Thyroid gland (tissue), 4 donors: ENCODE measurements at places on chromosomes 13 and 19.

DNA sequence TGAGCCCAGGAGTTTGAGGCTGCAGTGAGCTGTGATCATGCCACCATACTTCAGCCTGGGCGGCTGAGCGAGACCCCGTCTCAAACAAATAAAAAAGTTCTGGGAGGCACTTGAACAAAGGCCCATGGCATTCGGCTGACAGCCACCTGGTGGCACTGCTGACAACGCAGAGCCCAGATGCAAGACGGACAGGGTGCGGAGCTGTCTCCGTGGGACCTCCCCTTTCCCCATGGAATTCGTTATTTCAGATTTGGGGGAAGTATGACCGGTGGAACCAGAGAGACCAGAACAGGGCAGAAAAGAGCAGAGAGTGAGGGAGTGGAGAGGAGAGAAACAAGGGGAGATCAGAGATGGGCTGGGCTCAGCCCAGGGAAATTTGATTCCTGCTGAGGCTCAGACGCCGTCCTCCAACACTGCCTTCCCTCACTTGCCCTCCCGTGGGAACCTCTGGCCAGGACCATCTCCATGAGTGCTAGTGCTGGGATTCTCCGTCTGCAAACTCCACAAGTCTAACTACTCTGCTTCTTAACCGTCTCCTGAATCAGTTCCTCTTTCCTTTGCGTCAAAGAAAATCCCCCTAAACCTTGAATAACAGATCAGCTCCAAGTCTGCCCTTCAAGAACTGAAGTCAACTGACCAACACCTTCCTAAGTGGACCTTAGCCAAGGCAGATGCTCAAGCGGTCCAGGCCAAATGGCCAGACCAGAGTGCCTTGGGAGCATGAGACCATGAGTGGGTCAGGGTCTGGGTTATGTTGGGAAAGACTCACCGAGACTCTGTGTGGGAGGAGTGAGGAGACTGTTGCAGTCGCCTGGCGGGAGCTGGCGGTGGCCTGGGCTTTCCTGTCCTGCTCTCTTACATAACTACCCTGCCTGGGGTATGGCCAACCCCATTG, 11.9 kb upstream of the ATF5 start:
- DNase-seq, result no peak
- H3K4me1 ChIP-seq, result peaks cover 8% of the 10 kb centered on the region
- H3K4me3 ChIP-seq, result no peak overlapping the region

GRCh38 chr19:45752639-45753038, 16.4 kb downstream of the SIX5 start:
- no peak for DNase-seq
- H3K4me3 ChIP-seq, result no peak overlapping the region

DNA sequence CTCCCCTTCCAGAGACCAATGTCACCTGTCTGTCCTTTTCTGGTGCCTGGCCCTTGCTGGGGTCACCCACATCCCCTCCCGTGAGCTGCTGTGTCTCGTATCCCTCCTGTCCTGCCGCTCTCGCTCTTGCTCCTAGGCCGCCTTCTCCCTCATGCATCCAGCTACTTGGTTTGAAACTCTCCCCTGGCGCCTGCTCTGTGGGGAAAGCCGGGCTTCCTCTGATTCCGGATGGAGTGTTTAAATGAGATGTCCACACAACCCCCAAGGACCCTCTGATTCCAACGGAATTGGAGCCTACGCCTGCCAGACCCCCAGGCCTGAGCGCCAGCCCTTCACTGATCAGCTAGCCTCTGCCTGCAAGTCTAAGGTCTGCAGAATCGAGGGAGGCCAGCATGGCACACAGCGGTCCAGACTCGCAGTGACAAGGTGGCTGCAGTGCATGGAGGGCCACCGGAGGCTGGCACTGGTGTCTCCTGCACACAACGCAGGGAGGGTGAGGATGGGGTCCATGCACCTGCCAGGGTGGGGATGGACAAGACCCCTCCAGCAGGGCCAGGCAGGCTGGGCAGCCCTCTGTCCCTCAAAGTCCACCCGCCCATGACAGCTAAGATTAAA, 47.2 kb downstream of the RFX2 start:
- peaks cover 26% of the 10 kb centered on the region for H3K4me1 ChIP-seq
- H3K36me3 ChIP-seq, result no peaks in the 10 kb centered on the region
- peak overlapping the region; percentile 69 for H3K27ac ChIP-seq
- no peaks in the 10 kb centered on the region for H3K27me3 ChIP-seq
- H3K4me3 ChIP-seq, result no peak overlapping the region

DNA sequence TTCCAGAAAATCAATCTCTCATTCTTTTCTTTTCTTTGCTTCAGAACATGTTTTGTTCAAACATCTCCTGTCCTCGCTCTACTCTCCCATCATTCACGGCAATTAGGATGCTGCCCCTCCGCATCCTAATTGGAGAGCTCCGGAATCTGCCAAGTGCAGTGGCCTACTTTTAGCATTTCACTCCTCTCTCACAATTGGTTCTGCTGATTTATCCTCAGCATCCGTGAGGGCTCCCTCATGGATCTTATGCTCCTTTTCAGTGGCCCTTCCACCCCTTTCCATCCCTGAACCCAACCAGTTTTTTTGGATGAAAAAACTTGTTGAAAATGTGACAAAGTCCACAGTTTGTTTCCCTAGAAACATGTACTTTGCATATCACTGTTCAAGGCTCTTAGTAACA, 22.4 kb downstream of the AMER2 start:
- no peaks in the 10 kb centered on the region for H3K27me3 ChIP-seq
- no peaks in the 10 kb centered on the region for H3K36me3 ChIP-seq
- DNase-seq, result no peak
- no peak overlapping the region for H3K4me3 ChIP-seq
- no peaks in the 10 kb centered on the region for H3K4me1 ChIP-seq

DNA sequence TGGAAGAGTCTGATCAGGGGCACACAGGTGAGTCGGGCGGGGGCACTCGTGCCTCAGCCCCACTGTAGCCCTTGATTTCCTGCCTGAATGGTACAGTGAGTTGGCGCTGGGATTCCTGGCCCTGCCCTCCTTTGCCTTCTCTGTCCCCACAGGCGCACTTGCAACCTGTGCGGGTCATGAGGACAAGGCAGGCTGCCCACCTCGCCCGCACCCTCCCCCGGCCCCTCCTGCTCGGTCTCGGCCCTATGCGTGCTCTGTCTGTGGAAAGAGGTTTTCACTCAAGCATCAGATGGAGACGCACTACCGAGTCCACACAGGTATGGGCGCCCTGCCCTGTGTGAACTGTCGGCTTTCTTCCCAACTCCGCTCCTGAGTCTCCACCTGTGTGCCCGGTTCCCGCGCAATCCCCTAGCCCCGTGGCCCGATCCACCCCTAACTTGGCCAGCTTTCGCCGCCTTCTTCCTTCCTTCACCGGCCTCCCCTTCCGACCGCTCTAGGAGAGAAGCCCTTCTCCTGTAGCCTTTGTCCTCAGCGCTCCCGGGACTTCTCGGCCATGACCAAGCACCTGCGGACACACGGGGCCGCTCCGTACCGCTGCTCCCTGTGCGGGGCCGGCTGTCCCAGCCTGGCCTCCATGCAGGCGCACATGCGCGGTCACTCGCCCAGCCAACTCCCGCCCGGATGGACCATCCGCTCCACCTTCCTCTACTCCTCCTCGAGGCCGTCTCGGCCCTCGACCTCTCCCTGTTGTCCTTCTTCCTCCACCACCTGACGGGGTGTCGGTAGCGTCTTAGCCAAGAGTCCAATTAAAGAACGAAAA, 1.6 kb upstream of the KMT2B start:
- H3K4me3 ChIP-seq, result peak overlapping the region; percentile 43
- H3K27me3 ChIP-seq, result no peaks in the 10 kb centered on the region
- DNase-seq, result peak; percentile 67
- H3K4me1 ChIP-seq, result peaks cover 23% of the 10 kb centered on the region
